Right atrium auricular region (tissue), 2 donors: ENCODE measurements at places on chromosomes 13 and 19. TPM values are rescaled to one million over a fixed set of nuclear protein-coding genes. Genes with fewer than 3 reads are reported as not detected.
A peak's percentile ranks its signal among the peaks of the same experiment; 100 is the strongest.

DNA sequence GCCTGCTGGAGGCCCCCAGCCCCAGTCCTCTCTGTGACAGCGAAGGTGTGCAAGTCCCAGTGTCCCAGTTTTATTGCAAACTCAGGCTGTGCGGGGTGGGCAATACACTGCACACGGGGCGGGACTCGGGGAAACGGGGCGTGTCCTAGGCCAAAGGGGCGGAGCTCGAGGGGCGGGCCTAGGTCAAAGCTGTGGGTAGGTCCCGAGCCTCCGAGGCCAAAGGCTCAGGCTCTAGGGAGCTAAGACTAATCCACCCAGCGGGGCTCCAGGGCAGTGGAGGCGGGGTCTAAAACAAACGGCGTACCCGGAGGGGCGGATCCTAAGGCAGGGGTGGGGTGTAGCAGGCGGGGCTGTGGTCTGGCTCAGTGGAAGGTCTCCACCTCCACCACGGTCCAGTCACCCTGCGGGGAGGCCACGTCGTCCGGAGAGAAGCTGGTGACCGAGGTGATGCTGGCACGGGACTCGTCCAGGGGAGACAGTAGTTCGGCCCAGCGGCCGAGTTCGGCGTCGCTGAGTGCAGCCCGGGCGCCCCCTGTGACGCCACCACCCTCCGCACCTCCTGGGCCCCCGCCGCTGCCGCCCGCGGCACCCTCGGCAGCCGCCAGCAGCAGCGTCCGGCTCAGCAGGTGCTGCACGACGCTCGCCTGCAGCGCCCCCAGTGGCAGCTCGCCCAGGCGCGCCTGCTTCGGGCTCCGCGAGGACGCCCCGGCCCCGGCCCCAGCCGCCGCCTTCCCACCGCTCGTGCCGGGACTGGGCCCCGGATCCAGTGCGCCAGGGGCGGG is 5.3 kb downstream of the PRR36 start:
- no peak for DNase-seq

- peak; percentile 65 for DNase-seq
These were observed 50.6 kb upstream of the UQCRFS1 start for GRCh38 chr19:29263305-29264135.

- peak; percentile 76 for DNase-seq
These were observed 109.4 kb downstream of the KCTD15 start for GRCh38 chr19:33905937-33906577.

GRCh38 chr13:41941174-41941573 is 19.7 kb downstream of the VWA8 start:
- no peak for DNase-seq

PCDH20 gene
- 6.4 TPM for total RNA-seq

DNA sequence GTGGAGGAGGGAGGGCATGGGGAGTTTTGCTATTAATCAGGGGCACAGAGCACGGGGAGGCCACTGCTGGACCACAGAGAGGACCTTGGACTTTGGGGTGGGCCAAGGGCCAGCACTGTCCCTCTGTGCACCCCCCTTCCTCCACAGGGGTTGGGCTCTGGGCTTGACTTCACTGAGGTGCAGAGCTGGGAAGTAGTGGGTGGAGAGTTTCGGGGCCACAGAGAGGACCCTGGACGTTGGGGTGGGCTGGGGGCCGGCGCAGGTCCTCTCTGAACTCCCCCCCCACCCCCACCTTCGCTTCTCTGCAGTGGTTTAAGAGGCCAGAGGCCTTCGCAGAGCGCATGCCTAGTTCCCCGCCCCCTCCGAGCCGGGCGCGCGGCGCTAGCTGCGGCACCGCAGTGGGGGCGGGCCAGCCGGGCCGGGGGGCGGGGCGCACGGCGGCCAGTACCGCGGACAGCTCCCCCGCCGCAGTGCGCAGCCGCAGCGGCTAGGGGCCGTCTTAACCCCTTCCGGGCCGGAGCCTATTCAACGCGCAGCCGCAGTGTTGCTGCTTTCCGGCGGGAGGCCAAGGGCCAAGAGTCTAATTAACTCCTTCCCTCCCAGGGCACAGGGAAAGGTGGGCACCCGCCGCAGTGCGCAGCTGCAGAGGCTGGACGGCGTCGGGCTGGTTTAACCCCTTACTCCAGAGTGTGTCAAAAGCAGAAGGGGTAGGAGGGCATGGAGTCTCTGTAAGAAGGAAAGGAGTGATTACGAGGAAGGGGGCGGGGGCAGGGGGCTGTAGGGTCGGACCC is 3.7 kb downstream of the KCNC3 start:
- no peak for DNase-seq

DNA sequence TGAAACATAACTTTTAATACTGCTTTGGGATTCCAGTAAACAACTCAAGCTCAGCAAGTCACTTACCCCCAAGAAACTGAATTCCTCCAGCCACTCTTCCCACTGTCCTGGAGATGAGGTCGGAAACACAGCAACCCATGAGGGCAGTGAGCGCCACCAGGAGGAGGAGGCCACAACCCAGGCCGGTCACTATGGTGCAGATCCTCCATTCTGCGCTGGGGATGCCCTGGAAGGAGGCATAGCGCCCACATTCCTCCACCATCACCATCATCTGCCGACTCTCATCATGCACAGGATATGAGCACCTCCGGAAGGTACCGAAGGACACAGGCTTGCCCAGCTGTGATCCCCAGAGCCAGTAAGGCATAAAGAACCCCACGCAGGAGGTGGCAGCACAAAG is 2.2 kb downstream of the LHFPL6 start:
- peak; percentile 66 for DNase-seq
